Activated naive CD4-positive, alpha-beta T cell (primary cell): ENCODE measurements at places on chromosomes 5 and 9.

DNA sequence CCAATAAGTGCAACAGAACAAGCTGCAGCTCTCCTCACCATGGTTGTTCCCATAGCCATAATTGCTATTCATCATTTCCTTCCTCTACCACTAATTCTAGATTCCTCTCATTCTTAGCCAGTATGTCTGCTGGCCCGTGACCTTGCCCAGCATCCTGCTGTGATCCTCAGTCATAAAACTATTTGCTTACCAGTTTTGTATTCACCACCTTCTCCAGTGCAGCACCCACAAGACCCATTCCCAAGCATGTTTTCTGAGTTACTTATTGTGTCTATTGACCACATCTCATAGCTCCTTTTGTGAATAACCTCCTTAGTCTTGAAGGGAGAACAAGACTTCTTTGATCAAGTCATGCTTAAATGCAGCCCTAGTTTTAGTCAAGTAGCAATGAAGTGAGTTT, 488.0 kb upstream of the CTNND2 start:
- no peak for DNase-seq

DNA sequence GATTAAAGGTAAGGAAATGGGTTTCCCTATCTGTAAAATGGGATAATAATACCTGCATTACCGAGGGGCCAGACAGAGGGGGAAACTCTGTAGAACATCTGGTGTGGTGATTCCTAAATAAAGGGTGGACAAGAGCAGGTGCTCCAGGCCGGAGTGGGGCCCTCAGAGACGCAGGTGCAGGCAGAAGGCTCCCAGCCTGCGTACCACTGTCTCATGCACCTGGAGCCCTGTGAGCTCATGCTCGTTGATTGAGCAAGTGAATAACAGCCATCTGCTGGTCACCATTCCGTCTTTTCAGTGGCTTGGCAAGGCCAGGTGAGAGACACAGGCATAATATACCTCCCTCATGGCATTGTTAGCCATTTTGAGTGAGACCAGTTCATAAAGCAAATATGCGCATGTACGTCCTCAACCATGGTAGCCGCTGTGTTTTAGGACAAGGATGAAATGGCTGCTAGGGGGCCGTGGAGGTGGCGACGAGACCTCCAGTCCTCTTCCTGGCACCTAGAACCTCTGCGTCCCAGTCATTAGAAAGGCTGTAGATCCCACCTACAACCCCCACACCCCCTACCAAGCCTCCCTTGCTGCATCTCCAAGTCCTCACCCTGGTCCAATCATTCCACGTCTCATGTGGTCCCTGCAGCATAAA, 198.0 kb upstream of the MVB12B start:
- DNase-seq: no peak

DNA sequence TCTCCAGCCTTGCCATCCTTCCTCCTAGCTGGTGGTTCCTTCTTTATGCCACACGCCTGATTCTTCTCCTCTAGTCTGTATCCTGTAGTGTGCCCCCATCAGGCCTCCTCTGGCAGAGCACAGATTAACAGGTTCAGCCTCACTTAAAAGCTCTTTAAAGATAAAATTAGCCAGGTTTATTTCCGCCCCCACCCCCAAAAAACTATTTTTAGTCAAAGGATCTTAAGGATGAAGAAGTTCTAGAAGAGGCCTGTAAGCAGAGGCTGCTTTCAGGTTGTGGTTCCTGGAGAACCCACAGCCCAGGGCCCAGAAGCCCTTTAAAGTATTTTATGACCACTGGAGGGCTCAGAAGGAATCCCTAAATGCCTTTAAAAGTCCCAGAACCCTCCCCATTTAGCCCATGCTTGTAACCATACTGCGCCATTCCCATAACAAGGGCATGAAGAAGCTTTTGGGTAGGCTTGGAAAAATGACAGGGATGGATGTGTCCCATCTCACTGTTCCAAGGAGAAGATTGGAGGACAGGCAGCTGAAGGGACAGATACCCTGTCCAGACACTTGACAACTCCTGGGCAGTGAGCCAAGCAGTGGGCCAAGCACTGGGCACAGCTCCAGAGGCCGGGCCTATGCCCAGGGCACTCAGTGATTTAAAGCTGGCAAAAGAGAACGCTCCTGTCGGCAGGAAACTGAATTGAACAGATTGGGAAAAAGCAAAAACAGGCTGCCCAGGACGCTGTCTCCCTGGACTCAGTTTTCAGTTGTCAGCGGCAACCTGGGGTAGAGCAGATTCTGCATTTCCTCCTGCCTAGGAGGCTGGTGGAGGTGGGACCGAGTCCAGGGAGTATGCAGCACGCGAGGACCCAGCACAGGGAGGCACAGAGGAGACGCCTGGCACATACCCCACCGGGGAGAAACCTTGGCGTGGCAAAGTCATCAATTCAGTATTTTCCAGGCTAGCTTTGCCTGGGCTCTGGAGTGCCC, 106.3 kb upstream of the SSBP2 start:
- no peak for DNase-seq

- DNase-seq: no peak
Observed at GRCh38 chr9:7089406-7090193, 331.8 kb downstream of the KDM4C start.

- DNase-seq: no peak
Observed at GRCh38 chr5:81252904-81253303, 19.8 kb downstream of the CKMT2 start.

DNA sequence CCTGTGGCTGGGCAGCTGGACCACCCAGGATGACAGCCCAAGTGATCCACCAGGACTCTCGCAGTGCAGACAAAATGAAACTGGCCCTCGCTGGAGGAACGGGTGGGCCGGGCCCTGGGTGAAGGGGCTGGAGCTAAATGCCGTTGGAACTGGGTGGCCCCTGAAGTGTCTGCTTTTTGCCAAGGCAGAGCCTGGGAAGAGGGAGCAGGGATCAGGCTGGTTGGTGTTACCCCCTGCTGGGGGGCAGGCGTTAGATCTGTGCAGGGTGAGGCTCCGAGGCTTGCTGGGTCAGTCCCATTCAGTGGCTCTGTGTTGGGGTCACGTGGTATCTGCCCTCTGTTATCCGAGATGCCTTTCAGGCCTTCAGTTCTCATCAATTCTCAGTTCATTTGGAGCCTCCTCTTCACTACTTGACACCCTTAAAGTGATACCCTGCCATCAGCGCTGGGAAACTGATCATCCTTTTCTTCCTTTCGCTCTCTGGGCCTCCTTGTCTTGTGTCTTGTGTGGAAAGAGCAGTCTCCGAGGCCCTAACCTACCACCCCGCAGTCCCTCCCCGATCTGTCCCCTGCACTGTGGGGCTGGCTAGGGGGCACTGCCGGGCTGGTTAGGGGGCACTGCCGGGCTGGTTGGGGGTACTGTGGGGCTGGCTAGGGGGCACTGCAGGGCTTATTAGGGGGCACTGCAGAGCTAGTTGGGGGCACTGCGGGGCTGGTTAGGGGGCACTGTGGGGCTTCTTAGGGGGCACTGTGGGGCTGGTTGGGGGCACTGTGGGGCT, 37.3 kb downstream of the COL5A1 start:
- DNase-seq: no peak

DNA sequence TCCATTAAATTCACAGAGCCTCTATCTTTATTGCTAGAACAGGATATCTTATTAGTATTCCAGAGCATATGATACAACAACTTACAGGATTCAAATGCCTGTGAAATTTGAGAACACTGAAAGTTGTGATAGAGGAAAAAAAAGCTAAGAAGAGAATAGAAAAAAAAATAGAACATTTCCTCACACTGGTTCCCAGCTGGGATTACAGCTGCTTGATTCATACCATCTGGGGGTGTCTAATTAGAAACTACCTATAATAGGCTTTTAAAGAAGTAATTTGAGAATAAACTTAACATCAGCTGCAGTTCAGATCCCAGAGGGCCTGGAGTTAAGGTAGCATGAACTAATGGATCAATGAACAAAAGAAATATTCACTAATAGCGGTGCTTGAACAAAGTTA, 922.0 kb downstream of the CDH12 start:
- DNase-seq: no peak

- no peak for DNase-seq
Observed at GRCh38 chr9:80679916-80680315, 1009.4 kb downstream of the TLE1 start.

DNA sequence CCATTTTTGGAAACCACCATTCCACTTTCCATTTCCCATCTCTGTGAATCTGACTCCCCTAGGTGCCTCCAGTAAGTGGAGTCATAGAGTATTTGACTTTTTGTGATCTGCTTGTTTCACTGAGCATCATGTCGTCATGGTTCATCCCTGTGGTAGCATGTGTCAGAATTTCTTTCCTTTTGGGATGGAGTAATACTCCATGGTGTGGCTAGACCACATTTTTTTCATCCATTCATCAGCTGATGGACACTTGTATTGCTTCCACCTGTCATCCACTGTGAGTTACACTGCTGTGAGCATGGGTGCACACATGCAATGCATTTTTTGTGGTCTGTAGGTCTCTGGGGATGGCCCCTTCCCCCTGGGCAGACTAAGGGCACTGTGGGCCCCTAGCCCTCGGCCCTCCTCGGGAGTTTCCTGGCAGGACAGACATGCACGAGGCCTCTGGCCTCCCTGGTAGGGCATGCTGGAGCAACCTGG, 115.9 kb downstream of the GADD45G start:
- no peak for DNase-seq

DNA sequence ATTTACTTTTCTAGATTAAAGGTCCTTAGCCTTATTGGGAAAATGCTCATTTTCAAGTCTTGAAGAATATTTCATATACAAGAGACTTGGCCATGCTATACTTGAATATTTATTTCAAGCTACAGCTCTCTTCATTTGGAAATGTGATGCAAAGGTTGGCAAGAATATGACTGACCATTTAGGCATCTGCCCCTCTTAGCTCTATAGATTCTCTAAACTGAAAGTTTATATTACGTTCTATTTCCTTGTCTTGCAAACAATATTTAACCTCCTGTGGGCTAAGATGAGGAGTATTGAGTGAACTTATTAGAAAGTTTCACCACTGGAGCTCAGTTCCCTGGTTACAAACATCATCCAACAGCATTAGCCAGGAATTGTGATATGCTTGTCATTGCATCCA, 593.1 kb downstream of the MAT2B start:
- DNase-seq: no peak

GRCh38 chr5:39475881-39476842, 51.4 kb upstream of the DAB2 start:
- no peak for DNase-seq

DNA sequence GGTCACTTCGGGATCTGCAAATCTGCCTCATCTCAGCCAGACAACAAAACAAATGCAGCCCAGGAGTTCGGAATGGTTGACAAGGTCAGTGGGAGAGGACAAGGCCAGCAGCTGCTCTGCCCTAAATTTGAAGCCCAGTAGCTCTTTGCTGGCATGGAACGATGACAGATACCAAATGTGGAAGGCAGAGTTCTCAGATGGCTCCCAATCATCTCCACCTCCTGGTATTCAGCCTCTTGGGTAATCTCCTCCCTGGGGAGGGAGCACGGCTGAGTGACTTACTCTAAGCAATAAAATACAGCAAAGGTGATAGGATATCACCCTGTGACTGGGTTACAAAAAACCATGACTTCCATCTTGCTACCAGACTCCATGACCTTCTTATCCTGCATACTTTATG, 172.8 kb downstream of the ENTREP1 start:
- no peak for DNase-seq

DNA sequence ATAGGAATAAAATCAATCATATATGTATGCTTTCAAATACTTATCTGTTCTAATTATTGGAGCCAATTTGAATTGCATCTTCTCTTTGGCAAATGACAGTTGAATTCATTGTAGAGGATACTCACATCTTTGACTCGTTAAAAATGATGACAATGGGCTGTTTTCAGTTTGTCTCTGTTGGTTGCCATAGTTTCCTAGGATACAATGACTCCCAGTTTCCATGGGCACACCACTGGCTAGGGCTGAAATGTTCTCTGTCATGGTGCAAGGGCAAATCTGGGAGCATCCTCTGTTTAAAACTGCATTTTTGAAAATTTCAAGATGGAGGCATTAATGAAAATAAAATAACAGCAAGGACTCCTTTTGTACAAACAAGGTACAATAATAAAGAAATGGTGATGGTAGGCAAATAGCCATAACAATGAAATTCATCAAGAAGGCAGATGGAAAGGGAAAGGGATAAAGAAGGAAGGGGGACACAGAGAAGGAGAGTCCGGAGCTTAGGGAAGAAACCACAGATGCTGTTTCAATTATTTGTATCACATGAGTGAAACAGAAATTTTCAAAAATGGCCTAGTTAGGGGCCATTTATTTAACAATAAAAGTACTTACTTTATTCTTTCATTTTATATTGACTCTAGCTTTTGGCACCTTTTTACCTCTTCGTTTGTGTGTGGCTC, 378.8 kb upstream of the SEMA6A start:
- DNase-seq: no peak

DNA sequence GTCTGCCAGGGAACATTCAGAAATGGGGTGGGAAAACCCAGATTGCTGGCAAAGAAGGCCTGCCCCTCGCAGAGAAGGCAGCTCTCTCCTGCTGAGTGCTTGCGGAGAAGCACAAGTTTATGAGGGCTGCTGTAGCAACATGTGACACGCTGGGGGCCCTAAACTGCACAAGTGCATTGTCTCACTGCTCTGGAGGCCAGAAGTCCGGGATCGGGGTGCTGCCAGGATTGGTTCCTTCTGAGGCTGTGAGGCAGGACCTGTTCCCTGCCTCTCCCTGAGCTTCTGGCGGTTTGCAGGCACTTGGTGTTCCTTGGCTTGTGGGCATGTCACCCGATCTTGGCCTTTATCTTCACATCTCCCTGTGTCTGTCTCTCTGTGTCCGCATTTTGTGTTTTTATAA, 75.6 kb upstream of the NEURL1B start:
- no peak for DNase-seq

DNA sequence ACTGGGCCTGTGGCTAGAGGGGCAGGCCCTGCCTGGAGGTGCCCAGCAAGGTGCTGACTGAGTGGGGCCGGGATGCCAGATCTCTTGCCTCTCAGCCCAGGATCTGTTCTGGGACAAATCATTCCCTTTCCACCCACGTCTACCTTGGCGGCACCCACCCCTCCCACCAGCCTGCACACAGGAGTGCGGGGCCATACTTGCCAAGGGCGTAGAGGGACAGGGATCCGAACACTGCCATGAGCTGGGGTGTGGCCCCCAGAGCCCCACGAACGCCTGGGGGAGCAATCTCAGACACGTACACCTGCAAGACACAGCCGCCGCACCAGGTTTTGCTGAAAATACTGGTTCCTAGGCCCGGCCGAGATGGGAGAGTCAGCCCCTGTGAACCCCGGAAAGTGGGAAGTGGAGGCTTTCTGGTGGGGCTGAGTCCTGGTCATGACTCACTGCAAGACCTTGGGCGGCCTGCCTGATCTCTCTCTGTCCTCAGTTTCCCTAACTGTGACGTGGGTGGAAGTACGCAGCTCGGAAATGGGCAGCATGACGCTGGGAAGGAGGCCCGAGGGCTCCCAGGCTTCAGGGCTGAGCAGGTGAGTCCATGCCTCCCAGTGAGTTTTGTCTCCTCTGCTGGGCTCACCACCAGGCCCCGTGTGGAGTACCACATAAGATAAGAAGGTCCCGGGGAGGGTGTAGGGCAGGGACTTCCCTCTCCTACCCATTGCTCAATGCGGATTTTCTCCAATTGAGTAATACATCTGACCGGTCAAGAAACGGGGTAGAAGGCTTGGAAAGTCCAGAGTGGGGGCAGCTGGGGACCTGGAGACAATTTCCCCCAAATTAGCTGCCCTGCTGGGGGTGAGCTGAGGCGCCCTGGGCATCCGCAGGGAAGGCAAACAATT, 2.6 kb downstream of the SLC2A6 start:
- DNase-seq: no peak
